SW 1271 (cell line): ENCODE measurements at places on chromosomes 3 and 15.
A peak's percentile ranks its signal among the peaks of the same experiment; 100 is the strongest.

- DNase-seq: no peak
Observed at GRCh38 chr15:66878761-66879160, 176.7 kb downstream of the SMAD6 start.

DNA sequence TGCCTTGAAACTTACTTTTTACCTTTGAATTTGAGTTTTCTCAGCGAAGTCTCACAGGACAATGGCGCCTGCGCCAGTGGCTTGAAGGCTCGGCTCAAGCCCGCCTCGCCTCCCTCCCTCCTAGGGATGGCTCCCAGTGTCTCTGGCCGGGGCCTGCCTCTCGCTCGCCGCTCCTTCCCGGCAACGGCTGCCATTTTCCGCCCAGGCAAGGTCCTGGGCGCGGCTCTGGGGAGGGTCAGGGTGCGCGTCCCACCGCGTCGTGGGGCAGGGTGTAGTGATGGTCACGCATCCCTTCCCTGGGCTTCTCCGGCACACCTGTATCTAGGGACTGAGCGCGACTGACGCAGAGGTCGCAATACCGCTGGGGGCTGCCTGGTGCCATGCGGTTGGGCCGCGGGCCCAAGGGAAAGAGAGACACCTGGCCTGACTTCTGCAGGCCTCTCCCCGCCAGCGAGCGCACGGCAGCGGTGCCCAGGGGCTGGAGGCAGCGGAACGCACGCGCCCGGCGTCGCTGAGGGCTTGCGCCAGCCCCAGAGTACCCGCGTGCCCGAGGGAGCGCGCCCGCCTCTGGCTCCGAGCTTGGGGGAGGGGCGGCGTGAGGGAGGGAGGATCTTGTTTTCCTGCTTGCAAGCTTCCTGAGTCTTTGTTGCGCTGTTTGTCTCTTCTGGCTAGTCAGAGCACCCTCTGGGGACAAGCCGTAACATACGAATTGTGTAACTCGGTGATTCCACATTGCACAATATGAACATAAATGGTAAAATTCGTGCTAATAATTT, 20.7 kb upstream of the FEM1B start:
- DNase-seq: peak; percentile 31

DNA sequence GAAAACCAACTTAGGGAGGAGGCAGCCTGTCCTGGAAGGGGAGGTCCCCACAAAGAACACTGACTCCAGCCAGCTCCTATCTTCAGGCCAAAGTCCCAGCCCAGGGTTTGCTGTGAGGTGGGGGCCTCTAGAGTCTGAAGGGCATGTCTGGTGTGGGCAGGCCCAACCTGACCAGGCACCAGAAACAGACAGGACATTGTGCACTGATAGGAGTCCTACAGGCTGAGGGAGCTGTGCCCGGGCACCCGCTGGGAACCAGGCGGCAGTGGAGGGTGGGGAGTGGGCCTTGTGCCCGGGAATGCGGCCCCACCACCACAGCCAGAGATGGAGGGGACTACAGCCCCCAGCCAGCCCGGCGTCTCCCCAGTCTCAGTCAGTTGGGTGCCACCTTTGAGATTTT, 161.4 kb downstream of the WNT7A start:
- no peak for DNase-seq

DNA sequence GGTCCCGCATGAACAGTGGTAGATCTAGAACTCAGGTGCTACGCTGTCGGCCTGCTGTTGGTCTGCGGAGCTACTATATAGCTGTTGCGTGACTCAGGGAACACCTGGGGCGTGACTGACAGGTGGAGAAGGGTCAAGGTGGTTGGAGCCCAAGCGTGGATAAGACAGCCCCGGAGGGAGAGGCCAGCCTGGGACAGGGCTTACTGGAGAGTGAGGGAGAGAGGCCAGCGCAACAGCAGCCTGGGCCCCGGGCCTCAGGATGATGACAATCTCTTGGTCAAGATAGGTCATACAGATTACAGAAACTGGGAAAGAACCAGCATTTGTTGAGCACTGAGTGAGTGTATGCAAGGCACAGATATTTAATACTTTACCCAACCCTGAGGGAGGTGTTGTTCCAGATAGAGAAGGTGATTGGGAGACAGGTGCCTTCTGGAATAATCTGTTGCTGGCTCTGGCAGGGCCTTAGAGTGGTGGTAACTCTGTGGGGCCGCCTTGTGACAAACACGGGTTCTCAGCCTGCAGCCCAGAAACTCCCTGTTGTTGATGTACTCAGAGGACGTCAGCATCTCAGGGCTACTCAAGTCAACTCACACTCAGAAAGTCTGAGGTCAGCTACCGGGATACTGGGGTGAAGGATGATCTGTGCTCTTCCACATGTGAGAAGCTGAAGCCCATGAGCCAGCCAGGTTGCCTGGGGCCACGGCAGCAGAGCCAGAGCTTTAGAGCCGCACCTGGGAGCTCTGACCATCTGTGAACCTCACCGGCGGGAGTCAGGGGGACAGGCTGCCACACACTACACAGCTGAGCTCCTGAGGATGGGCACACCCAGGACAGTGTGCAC, 265.4 kb upstream of the HES1 start:
- DNase-seq: no peak

DNA sequence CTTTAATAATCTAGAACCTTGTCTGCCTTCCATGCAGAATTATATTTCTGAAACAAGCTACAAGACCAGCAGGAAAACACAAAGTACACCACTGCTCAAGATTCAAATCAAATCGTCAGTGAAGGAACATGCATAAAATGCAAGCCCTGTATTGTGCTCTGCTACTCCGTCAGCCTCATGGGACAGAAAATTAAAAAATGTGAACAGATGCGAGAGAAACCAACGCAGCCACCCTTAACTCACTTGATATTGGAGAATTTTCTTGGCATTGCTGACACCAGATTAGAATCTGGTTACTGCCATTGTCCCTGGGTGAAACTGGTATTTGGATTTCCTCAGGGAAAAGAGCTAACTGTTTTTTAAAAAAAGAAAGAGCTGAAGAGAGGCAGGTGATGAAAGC, 23.6 kb downstream of the ANXA2 start:
- no peak for DNase-seq

GRCh38 chr15:71752604-71753289, 57.6 kb upstream of the NR2E3 start:
- DNase-seq: peak; percentile 96

DNA sequence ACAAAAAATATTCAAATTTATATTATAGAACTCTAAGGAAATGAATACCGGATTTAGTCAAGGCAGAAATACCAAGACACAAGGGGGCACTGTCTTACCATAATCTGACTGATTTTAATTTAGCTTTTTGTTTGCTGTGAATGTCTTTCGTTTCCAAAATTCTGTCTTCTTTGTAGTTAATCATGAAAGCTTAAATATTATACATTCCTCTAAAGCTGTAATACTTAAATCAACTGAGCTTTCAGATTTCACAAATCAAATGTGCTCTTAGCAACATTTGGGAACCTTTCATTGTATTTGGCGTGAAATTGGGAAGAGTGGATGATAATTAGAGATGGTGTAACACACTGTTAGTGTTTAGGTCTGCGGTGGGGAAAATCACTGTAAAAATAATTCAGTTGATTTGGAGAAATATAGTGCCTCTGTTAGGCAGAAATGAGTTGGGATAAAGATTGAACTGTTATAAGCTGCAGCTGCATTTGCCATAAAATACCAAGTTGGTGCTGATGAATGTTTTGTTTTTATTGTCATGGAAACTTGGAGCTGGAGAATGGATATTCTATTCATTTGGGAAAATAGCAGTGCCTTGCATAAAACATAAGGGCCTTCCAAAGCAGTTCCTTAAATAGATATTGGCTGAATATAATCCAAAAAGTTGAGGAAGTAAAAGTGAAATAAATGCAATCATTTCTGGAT, 228.2 kb downstream of the TCF12 start:
- DNase-seq: peak; percentile 43

DNA sequence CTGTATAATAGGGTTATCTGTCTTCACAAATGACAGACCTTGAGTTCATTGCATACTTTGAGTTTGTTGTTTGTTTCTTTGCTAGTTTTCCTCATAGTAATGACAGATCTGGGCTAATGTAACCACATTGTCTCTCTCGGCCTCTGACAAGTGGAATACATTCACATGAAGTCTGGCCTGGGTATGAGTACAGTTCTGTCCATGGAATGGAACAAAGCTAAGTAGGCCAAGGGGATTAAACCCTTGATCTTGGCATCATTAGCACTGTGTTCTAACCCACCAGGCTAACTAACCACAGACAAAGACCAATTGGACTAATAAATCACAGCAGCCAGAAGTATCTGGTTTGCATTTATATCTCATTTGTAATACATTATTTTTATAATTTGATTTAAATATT, 7.6 kb upstream of the VGLL3 start:
- DNase-seq: no peak

DNA sequence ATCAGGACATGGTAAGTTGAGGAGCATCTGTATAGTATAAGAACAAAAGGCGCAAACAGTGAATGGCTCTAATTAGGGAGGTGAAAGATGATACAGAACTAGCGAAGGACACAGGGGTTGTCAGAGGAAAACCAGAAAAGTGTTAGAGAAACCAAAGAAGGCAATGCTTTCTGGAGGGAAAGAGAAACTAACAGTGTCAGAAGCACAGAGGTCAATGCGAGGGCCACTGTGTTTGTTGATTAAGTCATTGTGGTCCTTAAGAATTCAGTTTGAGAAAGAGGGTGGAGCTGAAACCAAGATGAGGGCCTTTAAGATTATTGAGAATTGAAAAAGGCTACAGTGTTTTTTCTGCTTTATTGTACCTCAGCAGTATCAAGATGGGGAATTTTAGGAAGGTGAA, 28.8 kb downstream of the ATG7 start:
- DNase-seq: no peak

- DNase-seq: no peak
Observed at GRCh38 chr3:158732856-158733200, 571 bp upstream of the RARRES1 start.

- DNase-seq: no peak
Observed at GRCh38 chr3:56673781-56674457, 9.1 kb downstream of the TASOR start.

- DNase-seq: no peak
Observed at GRCh38 chr3:149958171-149958796, 12.4 kb downstream of the PFN2 start.

GRCh38 chr3:108062051-108062450, 28.8 kb downstream of the CD47 start:
- no peak for DNase-seq

GRCh38 chr3:70072180-70072579, 72.6 kb downstream of the SAMMSON start:
- no peak for DNase-seq

GRCh38 chr15:94744080-94744793, 512.9 kb downstream of the MCTP2 start:
- no peak for DNase-seq

- DNase-seq: no peak
Observed at GRCh38 chr15:45089712-45090373, 24.1 kb downstream of the DUOX2 start.

GRCh38 chr3:67578416-67578815, 76.0 kb downstream of the SUCLG2 start:
- no peak for DNase-seq

GRCh38 chr3:196782511-196782910, 42.9 kb downstream of the PAK2 start:
- no peak for DNase-seq

- no peak for DNase-seq
Observed at GRCh38 chr3:9239680-9240079, 9.8 kb downstream of the SRGAP3 start.

GRCh38 chr3:150737874-150738679, 24.9 kb downstream of the SIAH2 start:
- no peak for DNase-seq

- no peak for DNase-seq
Observed at GRCh38 chr15:85943791-85944190, 135.9 kb upstream of the AGBL1 start.

- no peak for DNase-seq
Observed at GRCh38 chr15:78110096-78110495, 17.7 kb downstream of the SH2D7 start.

- no peak for DNase-seq
Observed at GRCh38 chr15:39613861-39614260, 33.0 kb downstream of the THBS1 start.

DNA sequence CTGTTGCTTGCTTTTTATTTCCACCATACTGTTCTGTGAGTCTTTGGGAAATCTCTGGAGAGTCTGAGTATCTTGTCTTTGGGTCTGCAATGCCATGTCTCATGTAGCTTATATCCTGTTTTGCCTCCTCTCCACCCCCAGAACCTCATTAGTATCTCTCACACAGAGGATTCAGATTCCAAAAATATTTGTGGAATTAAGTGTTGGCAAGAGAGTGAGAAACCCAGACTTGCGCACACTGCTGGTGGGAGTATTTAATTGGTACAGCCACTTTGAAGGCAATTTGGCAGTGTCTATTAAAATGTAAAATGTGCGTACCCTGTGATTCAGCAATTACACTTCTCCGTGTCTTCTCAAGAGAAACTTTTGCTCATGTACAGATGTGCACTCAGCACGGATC, 68.6 kb downstream of the ZNF621 start:
- no peak for DNase-seq

GRCh38 chr3:143241481-143241951, 121.9 kb downstream of the CHST2 start:
- DNase-seq: no peak

GRCh38 chr3:151382671-151383070, 1.9 kb downstream of the P2RY12 start:
- DNase-seq: no peak

GRCh38 chr3:172085557-172085895, 46.1 kb downstream of the FNDC3B start:
- no peak for DNase-seq

DNA sequence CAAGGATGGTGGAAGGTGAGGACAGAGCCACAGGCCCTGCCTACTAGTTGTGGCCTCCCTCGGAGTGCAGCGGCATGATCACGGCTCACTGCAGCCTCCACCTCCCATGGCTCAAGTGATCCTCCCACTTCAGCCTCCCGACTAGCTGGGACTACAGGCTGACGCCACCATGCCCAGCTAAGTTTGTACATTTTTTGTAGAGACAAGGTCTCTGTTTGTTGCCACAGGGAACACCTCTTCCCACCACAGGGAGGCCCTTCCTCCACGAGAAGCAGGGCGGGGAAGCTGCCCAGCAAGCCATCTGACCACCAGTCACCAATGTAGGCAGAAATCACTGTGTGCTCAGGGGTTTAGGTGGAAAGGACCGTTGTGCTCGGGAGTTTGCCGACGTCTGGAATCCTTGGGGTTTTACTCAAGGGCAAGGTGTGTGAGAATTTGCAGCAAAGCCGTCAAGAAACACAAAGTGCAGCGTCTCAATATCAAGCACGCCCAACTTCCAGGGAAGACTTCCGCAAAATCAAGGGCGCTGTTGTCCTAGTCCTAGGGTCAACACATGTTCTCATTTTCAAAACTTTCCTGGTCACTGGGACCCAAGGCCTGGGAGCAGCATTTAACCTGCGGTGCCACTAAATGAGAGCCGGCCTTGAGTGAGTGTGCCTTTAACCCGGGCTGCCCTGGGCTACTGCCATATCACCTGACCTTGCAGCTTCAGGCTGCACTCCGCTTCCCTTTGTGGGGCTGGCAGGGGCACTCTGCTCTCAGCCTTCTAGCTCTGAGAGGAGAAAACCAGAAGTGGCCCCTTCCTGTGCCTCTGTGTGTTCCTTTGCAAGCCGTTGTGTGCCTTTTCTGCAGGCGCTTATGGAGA, 65.7 kb downstream of the SLC12A8 start:
- no peak for DNase-seq
